ENCODE measurements at places on chromosomes 11 and 22.

DNA sequence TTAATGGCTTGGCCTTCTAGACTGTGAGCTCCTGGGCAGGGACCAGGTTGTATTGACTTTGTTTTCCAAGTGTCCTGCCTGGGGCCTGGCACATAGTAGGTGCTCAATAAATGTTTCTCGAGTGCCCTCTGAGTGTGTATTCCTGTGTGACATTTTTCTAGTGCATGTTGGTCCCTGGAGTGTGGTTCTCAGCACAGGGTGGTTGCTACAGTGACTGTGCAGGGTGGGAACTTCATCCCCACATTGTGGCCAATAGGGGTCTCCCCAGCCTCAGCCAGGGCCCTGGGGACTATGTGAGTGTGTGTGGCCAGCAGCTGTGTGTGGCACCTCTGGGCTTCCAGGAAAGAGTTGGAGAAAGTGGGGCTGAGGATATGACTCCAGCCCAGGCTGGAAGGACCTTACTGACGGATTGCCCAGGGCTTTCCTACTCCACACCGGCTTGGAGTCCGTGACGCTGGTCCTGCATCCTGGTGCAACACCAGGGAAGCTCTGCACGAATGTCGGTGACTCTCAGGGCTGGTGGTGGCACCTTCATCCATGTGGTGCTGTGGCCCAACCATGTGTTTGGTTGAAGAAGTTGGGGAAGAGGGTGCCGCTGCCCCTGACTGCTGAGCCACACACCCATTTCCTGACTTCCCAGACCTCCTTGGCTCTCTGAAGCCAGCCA, 9.0 kb upstream of the MARK2 start:
- no peak for DNase-seq

GRCh38 chr22:39630721-39631120, 60.2 kb downstream of the CACNA1I start:
- DNase-seq = no peak

DNA sequence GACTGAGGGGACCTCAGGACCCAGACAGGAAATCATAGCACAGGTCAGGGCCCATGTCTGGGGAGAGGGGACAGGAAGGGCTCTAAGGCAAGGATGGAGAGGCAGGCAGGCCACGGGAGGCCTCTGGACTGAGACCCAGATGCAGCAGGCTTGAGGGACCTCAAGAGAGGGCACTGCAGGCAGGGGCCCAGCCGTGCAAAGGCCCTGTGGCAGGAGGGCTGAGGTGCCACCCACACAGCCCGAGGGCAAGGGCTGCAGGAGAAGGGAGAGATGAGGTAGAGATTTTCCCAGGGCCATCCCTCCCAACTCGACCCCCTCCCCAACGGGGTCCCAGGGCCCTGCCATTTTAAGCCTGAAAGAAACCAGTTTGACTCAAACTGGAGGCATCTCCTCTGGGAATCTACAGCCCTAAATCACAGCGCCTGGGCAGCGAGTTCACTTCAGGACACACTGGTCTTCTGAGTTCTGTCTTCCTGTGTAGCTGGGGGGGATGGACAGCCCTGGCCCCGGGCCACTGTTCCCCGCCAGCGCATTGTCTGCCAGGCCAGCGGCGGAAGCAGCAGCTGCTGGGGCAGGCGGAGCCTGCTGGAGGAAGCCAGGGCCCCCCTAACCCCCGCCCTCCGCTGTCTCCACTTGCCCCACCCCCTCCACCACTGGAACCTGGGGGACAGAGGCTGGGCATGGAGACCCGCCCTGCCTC, 20.3 kb upstream of the WNT7B start:
- DNase-seq = peak; percentile 52

DNA sequence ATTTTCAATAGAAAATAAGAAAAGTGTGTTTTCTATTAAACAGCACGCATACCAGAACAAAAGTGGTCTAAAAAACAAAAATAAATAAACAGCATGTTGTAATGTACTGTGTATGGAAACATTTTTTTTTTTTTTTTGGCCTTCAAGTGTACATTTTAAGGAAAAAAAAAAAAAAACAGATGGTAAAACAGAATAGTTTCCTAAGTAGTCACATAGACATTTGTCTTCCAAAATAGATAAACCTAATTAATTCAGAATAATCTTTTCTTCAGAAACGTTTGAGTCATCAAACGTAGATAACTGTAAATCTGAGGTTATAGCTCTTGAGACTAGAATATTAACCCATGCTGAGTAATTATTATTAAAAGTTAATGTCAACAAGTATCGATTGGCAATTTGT, 396 bp upstream of the CFAP300 start:
- no peak for DNase-seq

GRCh38 chr11:16833026-16833425, 94.6 kb downstream of the C11orf58 start:
- no peak for DNase-seq

DNA sequence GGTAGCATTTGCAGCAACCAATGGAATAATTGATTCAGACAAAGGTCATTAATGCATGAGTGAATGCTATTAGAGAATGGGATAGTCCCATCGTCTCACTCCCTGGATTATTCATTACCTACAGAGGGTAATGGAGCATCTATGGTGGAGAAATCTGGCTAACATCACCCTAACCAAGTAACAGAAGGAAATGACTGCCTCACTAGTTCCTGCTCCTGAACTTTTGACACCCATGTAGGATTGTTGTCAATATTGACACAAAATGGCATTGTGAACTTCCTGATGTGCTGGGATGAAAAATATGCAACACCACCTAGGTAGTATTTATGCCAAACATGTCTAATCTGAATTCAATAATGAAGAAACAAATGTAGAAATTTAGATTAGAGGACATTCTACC, 44.0 kb upstream of the KIRREL3 start:
- no peak for DNase-seq

DNA sequence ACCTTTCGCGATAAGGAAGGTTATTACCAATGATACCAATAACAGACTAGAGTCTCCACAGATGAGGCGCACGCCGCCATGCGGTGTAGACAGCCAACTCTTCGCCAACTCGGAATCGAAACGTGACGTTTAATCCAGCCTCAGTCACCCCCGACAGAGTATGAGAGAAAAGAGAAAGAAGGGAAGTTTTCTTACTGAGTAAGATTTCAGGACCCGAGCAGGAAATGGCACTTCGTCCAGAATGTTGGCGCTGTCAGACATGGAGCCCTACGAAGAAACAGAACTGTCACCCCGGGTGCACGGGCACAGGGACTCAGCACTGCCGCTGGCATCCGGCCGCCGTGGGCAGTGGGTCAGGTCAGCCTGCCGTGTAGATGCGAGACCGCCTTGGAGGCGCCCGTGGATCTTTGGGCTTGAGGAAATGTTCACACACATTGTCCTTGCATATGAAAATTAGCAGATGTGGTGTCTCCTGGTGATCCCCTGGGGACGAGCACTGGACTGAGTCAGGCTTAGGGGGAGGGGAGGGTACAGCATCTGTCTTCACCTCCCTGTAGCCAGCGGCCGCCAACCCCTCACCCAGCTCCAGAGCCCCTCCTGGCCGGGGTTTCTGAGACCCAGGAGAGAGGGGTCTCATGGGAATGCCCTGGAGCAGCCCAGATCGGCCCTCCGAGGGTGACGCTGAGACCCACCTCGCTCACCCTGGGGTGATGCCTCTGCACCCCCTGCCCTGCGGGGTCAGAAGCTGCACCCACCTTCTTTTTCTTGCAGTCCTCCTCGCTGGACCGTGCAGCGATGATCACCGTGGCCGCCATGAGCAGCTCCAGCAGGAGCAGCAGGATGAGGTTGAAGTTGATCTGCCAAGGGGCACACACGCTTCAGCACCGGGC, 8.3 kb downstream of the MLC1 start:
- no peak for DNase-seq

GRCh38 chr11:67117672-67118180, 1.3 kb upstream of the KDM2A start:
- DNase-seq = peak; percentile 60

- DNase-seq = no peak
Observed at GRCh38 chr11:84829162-84829561, 798.0 kb downstream of the DLG2 start.

- DNase-seq = no peak
Observed at GRCh38 chr22:19287889-19288288, 3.6 kb downstream of the CLTCL1 start.

DNA sequence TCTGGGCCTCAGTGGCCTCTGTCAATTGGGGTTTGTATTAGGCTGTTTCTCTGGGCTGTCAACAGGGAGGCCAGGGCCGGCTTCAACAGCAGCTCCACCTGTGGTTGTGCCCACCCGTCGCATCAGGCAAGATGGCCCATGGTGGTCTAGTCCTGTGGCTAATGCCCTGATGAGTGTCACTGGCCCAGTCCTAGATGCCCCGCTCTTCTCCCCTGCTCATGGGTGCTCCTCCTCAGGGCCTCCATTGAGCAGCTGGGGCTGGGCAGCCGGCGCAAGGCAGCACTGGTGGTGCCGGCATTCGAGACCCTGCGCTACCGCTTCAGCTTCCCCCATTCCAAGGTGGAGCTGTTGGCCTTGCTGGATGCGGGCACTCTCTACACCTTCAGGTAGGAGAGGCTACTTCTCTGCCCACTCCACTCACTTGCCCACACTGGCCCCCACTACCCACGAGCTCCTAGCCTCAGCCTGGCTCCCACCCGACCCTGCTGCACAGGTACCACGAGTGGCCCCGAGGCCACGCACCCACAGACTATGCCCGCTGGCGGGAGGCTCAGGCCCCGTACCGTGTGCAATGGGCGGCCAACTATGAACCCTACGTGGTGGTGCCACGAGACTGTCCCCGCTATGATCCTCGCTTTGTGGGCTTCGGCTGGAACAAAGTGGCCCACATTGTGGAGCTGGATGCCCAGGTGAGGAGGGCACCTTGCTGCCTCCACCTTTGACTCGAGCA, 5.4 kb downstream of the LARGE2 start:
- DNase-seq = no peak

DNA sequence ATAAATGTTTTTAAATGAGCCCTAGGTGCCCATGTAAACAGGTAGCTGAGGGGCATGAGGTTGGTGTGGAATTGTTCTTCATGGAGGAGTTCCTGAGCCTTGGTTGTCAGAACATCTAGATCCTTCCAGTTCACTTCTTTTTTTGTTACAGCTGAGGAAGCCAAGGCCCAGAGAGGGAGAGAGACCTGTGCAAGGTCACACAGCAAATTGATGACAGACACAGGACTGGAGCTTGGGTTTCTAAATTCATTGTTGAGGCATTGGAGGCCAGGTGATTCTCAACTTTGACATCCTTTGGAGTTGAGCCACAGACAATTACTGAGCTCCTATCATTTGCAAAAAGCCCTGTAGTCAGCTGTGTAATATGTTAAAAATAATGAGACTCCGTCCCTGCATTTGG, 73.1 kb upstream of the CRYBB3 start:
- DNase-seq = no peak

DNA sequence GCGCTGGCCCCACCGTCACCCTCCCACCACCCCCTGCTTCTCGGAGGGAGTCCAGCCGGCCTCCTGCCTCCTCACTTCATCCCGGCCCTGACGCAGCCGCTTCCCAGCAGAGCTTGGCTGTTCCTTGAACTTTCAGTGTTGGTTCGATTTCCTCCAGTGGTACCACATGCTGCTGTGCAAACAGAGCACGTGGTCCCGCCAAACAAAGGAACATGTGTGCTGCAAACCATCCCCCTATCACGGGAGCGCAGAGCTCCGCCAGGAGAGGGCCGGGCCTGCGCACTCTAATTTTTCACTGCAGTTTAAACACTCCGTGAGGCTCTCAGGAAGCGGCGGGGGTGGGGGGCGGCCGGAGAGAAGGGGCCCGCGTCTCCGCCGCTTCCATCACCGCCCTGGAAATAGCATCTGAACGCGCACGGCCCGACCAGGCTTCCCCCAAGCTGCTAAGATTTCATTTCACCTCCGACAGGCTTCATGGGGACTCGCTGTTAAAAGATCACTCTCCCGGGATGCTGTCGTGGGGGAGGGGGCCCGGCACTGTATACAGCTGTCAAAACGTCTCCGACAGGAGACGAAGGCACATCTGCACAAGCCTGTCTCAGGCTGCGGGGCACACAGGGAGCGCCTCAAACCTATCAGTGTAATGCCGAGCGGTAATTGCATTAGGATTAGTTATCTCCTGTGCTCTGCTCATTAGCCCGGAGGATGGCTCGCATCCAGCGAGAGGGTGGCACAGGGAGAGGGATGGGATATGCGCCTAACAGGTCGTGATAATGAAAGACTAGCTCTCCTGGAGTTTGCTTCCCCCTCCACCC, 269.9 kb upstream of the SORL1-AS1 start:
- DNase-seq = peak; percentile 88

DNA sequence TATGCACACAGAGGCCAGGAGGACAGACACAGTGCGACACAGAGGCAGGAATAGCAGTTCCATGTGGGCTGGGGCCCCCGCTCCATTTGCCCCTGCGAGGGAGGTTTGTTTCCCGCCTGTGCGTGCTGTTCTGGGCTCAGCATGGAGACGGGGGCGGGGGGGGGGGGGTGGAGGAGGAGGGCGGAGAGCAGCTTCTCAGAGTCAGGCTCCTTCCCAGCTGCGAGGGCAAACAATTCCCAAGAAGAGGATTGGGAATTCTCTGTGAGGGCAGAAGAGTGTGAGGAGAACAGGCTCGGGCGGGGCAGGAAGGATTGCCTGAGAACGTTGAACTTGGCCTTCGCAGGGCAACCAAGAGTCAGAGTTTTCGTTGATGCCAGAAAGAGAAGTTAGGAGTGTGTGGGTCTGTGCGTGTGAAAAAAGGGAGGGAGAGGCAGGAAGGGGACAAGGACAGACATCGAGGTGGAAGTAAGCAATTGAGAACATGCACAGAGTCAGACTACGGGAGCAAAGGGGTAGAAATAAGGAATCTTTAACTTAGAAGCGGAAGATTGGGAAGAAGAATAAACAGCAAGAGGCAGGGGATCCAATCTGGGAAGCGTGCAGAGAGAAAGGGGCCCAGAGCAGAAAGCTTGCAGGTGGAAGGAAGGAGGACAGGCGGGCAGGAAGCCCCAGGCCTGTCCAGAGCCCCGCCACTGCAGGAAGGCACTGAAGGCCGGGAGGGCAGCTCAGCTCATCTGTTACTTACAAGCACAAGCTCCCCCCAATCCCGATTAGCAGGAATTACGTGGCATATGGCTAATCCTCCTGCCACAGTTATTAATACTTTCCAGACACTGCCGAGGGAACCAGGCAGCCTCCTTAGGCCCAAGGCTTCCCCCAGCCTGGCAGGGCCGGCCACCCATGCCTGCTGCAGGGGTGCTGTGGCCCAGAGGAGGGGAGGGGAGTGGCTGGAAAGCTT, 15.6 kb upstream of the JAM3 start:
- no peak for DNase-seq

DNA sequence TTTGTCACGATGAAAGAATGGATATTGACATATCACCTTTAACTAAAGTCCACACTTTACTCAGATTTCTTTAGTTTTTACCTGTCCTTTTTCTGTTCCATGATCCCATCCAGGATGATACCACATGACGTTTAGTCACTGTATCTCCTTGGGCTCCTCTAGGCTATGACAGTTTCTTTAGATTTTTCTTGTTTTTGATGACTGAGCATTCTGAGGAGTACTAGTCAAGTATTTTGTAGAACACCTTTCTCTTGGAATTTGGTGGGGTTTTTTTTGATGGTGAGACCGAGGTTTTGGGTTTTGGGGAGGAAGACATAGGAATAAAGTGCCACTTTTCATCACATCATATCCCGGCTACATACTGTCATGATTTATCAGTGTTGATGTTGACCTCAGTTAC, 4.0 kb downstream of the LDHAL6A start:
- no peak for DNase-seq

GRCh38 chr11:115469361-115469760, 34.9 kb downstream of the CADM1 start:
- no peak for DNase-seq

Measured in NCI-H1105 treated with DMSO at 0.1 percent for 48 hours (cell line).